ENCODE measurements at places on chromosomes 3 and 15.

DNA sequence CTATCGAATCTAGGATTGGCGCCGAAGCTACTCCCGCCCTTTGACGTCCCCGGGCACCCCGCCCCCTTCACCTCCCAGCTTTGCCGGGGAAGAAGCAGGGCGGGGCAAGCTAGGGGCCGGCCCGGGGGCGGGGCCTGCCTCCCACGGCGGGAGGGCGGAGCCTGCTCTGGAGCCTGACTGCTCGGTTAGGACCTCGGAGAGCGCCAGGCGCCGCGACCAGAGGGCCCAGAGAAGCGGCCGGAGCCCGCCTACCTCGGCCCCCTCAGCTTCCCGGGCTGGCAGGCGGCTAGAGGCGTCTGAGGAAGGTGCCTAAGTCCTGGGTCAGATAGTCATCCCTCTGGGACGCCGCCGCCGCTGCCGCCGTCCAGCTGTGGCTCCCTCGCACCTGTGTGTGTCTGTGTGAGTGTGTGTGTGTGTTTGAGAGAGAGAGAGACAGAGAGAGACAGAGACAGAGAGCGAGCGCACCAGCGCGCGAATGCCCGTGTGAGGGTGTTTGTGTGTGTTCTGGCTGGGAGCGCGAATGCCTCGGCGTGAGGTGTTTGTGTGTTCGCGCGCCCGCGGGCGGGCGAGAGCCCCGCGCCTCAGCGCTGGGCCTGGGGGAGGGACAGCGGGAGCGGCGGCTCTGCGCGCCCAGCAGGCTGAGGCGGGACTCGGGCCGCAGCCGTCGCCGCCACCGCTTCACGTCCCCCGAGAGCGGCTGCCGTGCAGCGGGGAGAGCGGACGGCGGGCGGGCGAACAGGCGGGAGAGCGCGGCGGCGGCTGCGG, at the start of gene STXBP5L:
Gene STXBP5L (plus strand): TSS at position 176 of the 765 bp plus-strand sequence. CDS start 1,374 bp downstream, outside the sequence.
- H3K27me3 ChIP-seq: peaks cover 43% of the 10 kb centered on the region
- H3K4me1 ChIP-seq: peaks cover 10% of the 10 kb centered on the region
- peak; percentile 45 for DNase-seq
- no peak within 1 kb of the TSS for H3K27ac ChIP-seq

DNA sequence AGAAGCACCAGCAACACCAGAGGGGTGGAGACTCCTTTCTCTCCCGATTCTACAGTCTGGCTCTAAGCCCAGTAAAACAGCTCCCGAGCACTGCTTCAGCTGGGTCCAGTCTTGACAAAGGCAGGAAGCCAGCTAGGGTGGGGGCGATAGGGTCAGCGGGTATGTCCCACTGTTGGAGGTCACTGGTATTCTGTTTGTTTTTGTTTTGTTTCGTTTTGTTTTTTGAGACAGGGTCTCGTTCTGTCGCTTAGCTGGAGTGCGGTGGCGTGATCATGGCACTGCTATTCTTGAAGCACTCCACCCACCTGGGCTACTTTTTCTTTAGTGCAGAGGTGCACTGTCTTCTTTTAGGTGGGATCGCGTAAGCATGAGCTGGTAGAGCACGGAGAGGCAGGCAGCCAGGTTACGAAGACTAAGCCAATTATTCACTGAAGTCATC, 16.3 kb downstream of the GCSAM start:
- H3K36me3 ChIP-seq: peaks cover 27% of the 10 kb centered on the region
- peak overlapping the region; percentile 7 for H3K27ac ChIP-seq
- peaks cover 42% of the 10 kb centered on the region for H3K4me1 ChIP-seq
- H3K4me3 ChIP-seq: no peak overlapping the region
- H3K27me3 ChIP-seq: no peaks in the 10 kb centered on the region

GRCh38 chr3:188351648-188352047, 197.7 kb downstream of the LPP start:
- H3K4me1 ChIP-seq: peaks cover 3% of the 10 kb centered on the region
- no peak overlapping the region for H3K4me3 ChIP-seq
- peaks cover 4% of the 10 kb centered on the region for H3K36me3 ChIP-seq
- no peak for DNase-seq
- no peak overlapping the region for H3K27ac ChIP-seq

- no peaks in the 10 kb centered on the region for H3K36me3 ChIP-seq
- H3K4me1 ChIP-seq: no peaks in the 10 kb centered on the region
- no peak overlapping the region for H3K27ac ChIP-seq
- H3K27me3 ChIP-seq: no peaks in the 10 kb centered on the region
These were observed 483.5 kb downstream of the GABRG3 start for GRCh38 chr15:27454281-27455075.

GRCh38 chr3:129211772-129212171, 28.1 kb upstream of the CNBP start:
- H3K36me3 ChIP-seq: no peaks in the 10 kb centered on the region
- peaks cover 2% of the 10 kb centered on the region for H3K4me1 ChIP-seq
- peaks cover 2% of the 10 kb centered on the region for H3K27me3 ChIP-seq
- DNase-seq: no peak
- H3K27ac ChIP-seq: no peak overlapping the region

DNA sequence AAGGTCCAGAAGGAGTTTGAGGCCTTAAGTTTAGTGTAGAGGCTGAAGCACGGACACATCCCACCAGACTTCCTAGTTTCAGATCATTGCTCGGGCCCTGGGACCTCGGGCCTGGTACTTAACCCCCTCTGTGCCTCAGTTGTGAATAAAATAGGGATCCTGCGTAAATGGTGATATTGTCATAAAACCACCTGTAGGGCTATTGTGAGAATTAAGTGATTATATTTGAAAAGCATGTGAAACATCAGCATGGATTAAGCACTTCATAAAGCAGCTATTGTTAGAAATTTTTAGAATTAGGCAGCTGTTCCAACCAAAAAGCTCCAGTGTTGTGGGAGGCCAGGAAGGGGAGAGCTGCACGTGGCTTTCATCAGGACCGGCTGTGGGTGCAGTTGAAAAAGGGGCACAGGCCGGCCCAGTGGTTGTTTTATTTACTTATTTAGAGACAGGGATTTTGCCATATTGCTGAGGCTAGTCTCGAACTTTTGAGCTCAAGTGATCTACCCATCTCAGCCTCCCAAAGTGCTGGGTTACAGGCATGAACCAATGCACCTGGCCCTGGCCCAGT, 4.4 kb downstream of the RCCD1 start:
- no peaks in the 10 kb centered on the region for H3K27me3 ChIP-seq
- H3K36me3 ChIP-seq: peaks cover 52% of the 10 kb centered on the region
- DNase-seq: no peak
- no peak overlapping the region for H3K4me3 ChIP-seq
- H3K27ac ChIP-seq: no peak overlapping the region
- peaks cover 8% of the 10 kb centered on the region for H3K4me1 ChIP-seq

GRCh38 chr3:124570232-124570631, 160.0 kb upstream of the UMPS start:
- H3K36me3 ChIP-seq: no peaks in the 10 kb centered on the region
- no peak overlapping the region for H3K27ac ChIP-seq

- H3K4me3 ChIP-seq: no peak overlapping the region
- DNase-seq: no peak
- peaks cover 24% of the 10 kb centered on the region for H3K4me1 ChIP-seq
- H3K27me3 ChIP-seq: no peaks in the 10 kb centered on the region
These were observed 25.9 kb downstream of the CBLB start for GRCh38 chr3:105842943-105843342.

DNA sequence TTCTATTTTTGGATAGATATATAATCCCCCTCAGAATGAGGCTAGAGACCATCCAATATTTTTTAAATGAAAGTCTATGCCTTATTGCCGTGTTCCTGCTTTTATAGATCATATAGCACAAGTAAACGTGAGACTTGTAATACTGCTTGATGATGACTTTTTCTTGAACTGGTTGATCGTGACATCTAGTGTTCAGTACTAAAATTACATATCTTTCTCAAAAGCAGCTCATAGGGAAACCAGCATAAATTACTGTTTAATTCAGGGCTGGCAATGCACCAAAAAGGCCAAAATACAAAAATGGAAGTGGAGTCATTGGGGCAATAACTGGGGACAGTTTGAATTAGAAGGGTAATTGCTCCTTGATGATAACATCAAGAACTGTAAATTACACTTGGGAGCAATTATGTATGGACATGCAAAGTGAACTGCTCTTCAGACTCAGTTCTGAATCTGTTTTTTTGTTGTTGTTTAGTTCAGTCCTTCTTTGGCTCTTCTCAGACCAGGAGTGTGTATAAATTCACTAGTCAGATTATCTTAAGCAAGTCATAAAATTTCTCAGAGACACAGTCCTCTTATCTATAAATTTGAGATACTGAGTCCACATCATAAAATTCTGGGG, 325.3 kb downstream of the THSD4 start:
- no peaks in the 10 kb centered on the region for H3K4me1 ChIP-seq
- DNase-seq: no peak
- H3K27ac ChIP-seq: no peak overlapping the region
- H3K27me3 ChIP-seq: peaks cover 7% of the 10 kb centered on the region

GRCh38 chr3:149660462-149660861, 2.6 kb upstream of the WWTR1 start:
- H3K36me3 ChIP-seq: no peaks in the 10 kb centered on the region
- H3K27me3 ChIP-seq: peaks cover 35% of the 10 kb centered on the region
- peaks cover 9% of the 10 kb centered on the region for H3K4me1 ChIP-seq
- no peak for DNase-seq
- H3K27ac ChIP-seq: no peak overlapping the region

DNA sequence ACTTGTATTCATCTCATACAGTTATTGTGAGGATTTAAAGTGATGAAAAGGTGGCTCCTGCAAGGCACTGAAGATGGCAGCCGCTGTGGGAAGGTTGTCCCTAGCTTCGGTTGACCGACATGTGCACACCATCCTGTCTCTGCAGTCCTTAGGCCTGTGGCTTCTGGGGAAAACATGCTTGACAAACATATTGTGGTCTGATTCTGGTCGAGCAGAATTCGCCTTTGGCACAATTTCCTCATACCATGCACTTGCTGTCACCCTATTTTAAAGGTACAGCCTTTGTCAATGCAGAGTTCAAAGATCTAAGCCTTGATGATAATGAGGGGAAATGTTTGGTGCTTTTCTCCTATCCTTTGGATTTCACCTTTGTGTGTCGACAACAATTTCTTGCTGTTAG, 50.9 kb downstream of the PRICKLE2 start:
- H3K4me1 ChIP-seq: no peaks in the 10 kb centered on the region
- no peak overlapping the region for H3K27ac ChIP-seq
- no peaks in the 10 kb centered on the region for H3K36me3 ChIP-seq
- no peak overlapping the region for H3K4me3 ChIP-seq
- H3K27me3 ChIP-seq: peaks cover 3% of the 10 kb centered on the region

- peaks cover 2% of the 10 kb centered on the region for H3K36me3 ChIP-seq
- peaks cover 4% of the 10 kb centered on the region for H3K4me1 ChIP-seq
- no peak overlapping the region for H3K4me3 ChIP-seq
These were observed 5.6 kb downstream of the FEZF2 start for GRCh38 chr3:62367763-62368195.

- no peaks in the 10 kb centered on the region for H3K36me3 ChIP-seq
- H3K27me3 ChIP-seq: no peaks in the 10 kb centered on the region
- H3K4me3 ChIP-seq: no peak overlapping the region
- DNase-seq: no peak
- no peaks in the 10 kb centered on the region for H3K4me1 ChIP-seq
- no peak overlapping the region for H3K27ac ChIP-seq
These were observed 648.9 kb upstream of the GBE1 start for GRCh38 chr3:82410366-82410765.

DNA sequence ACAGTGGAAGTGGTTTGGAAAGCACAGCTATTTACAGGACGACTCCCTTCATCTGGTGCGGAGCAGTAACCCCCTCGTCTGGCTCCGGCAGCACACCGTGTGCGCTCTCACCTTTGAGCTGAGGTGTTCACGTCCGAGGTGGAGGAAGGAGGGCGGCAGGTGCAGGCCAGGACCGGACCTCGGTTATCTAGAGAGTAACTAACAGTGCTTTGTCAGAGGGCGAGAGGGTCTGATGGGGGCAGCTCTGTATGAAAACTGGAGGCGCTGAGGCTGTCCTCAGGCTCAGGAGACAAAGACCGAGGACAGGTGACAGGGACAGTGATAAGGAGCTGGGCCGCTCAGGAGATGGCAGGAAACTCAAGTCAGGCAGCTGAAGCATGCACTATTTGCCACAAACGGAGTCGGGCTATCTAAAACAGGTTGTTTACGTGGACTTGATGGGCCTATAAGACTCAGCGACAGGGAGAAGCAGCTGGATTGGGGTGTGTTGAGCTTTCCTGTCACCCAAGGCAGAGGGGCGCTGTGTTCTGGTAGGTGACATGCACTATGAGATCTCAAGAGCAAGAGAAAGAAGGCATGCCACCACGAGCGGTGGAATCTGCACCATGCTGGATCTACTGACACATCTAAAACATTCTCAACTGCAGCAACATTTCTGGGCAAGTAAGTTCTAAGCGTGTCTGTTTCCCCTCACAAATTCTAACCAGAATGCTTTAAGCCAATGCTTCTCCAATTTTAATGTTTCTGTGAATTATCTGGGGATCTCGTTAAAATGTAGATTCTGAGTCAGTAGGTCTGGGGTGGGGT, 155.2 kb downstream of the XXYLT1 start:
- H3K36me3 ChIP-seq: no peaks in the 10 kb centered on the region
- no peak for DNase-seq
- H3K27ac ChIP-seq: no peak overlapping the region
- H3K27me3 ChIP-seq: no peaks in the 10 kb centered on the region
- H3K4me1 ChIP-seq: peaks cover 4% of the 10 kb centered on the region

GRCh38 chr3:81723732-81724313, 37.6 kb downstream of the GBE1 start:
- no peak for DNase-seq
- no peak overlapping the region for H3K4me3 ChIP-seq
- H3K36me3 ChIP-seq: peaks cover 2% of the 10 kb centered on the region
- no peaks in the 10 kb centered on the region for H3K27me3 ChIP-seq
- H3K4me1 ChIP-seq: peaks cover 7% of the 10 kb centered on the region

GRCh38 chr15:60854858-60855564, 374.1 kb downstream of the RORA start:
- no peak for DNase-seq
- H3K4me3 ChIP-seq: no peak overlapping the region
- H3K4me1 ChIP-seq: no peaks in the 10 kb centered on the region
- no peaks in the 10 kb centered on the region for H3K36me3 ChIP-seq
- H3K27ac ChIP-seq: no peak overlapping the region

DNA sequence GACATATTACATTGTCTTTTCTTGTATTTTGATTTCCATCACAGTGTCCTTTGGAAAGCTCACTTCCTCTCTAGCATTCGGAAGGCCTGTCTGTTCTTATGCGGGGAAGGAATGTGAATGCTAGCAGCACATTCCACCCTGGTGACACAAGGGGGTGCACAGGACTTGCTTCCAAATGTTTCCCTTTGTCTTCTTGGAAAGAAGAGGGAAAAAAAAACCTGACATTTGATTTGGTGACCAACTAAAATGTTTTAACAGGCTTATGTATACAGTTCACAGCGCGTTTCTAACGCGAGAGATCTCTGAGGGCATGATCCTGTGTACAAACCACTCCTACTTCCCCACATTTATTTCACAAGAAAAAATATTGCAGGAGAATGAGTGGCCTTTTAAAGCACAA, 107.6 kb upstream of the FXR1 start:
- no peak overlapping the region for H3K27ac ChIP-seq
- no peaks in the 10 kb centered on the region for H3K27me3 ChIP-seq
- H3K4me1 ChIP-seq: no peaks in the 10 kb centered on the region
- H3K36me3 ChIP-seq: no peaks in the 10 kb centered on the region

Data from T-helper 2 cell treated with Interferon-gamma antibody and Interleukin-4, amounts not matched to agents 5 μg/mL and 100 μg/mL, for 36 hours (primary cell).